Suppressor macrophage (primary cell): ENCODE measurements at places on chromosomes 3 and 15.

DNA sequence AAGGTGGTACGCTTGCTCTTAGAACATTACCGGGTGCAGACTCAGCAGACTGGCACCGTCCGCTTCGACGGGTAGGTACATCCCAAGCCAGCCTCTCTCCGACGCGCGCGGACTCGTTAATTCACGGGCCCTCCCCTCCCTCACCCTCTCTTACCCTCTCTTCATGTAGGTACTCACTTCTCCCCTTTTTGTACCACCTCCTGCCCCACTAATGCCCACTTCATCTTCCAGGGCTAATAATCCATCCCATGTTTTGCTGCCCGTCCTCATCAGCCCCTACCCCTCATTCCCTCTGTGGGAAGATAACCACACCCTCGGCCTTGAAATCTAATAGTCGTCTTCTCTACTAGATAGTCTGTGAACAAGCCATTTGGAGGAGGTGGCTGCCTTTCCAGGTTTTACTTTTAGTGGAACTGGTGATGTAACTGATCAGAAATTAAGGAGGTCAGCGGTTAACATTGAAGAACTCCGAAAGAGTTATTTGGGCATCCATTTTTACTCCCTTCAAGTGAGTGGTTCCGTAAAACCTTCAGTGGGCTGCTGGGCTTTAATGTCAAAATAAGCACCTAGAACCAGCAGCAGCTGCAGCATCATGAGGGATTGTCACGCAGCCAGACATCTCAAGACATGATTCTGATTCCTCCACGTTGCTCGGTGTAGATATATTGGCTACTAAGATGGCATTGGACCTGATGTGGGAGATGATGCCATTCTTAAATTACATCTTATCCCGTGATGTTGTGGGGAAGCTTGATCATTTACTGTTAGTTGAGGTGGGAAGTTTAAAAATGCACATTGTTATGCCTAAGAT is 1.3 kb downstream of the FEM1B start:
- DNase-seq, result peak; percentile 61

- DNase-seq, result no peak
Measured at GRCh38 chr15:32919749-32920414, 202.1 kb downstream of the GREM1 start.

GRCh38 chr15:70186152-70186551 is 88.4 kb upstream of the TLE3 start:
- no peak for DNase-seq

GRCh38 chr3:40691452-40691861 is 166.7 kb downstream of the ZNF621 start:
- peak; percentile 32 for DNase-seq

DNA sequence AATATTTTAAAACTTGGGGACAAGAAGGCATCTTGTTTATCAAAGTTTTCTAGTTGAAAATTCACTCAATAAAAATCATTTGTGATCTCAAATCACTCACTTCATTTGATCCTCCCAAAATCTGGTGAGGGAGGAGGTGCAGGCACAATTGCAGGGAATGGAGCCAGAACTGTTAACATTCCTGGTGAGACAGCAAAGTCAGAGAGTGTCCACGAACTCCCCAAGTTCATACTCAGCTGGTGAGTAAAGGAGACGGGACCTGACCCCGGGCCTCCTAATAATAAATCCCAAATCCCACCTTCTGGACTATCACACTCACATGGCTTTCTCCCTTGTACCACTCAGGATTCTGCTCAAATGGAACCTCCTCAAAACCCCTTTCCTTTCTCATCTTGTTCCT is 252.3 kb upstream of the LRTM1 start:
- DNase-seq, result no peak

GRCh38 chr3:78314327-78314726 is 1274.4 kb downstream of the ROBO2 start:
- no peak for DNase-seq

GRCh38 chr3:184040010-184040409 is 8.5 kb downstream of the HTR3D start:
- peak; percentile 30 for DNase-seq

DNA sequence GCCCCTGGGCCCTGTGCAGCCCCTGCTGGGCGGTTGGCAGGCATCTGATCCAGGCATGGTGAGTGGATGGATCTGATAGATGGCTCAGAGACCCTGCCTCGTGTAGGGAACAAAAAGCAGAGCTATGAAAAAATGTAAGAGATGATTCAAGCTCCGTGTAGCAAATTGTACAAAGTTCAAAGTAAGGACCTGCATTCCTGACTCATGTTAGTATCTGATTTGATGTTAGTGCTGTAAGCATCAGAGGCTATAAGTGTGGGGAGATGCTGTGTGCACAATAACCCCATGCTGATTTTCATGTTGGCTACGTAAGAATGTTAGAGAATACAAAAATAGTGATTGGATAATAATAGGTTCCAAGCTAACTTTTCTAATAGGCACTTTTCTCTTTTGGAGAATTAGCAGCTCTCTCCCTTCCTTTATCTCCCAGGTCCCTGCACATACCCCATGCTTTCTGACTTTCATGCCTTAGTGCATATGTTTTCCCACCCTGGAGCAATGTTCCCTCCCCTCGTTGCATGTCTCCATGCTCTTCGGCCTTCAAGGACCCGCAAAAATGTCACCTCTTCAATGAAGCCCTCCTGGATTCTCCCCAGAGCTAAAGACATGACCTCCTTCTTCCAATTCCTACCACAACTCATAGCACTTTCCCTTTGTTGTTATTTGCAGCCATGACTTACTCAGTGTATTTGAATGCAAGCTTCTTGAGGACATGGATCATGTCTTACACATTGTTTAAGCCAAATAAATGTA is 1.6 kb downstream of the CCR9 start:
- DNase-seq, result no peak

GRCh38 chr3:183252973-183253527 is at the start of gene B3GNT5:
Gene B3GNT5 (plus strand): TSS chr3:183253253. CDS start chr3:183269799, 16,546 bp downstream.
- peak; percentile 65 for DNase-seq

GRCh38 chr15:47366884-47367283 is 350.4 kb upstream of the SEMA6D start:
- DNase-seq, result no peak

DNA sequence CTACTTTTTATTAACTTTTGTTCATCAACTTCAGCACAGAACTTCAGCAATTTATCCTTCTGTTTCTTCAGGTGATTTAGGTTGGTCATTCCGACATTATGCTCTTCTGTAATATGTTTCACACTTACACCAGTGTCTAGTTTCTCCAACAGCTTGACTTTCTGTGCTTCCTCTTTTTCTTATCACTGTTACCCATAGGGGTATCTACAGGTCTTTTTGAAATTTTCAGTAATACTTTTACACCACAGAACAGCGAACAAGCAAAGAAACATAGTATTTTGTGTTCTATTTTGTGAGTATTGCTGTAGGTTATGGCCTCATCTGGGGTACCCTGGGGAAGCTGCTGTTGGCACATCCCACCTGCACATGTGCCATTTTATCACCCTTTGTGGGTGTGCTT is 260.7 kb downstream of the NSUN3 start:
- DNase-seq, result no peak

DNA sequence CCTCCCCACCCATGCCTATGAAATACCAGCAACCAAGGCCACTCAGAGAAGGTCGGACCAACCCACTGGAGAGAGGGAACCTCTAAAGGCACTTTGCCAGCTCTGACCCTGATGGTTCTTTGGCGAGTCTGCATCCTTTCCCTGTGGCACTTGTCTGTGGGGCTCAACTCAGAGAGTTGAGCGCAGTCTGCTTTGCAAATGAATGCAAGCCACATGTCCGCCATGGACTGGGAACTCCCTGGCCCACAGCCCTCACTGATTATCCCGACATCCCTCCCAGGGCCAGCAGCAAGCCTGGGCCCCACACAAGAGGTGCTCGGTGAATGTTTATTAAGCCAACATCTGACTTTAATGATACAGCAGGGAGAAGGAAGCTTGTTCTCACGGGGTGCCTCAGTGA is 55.5 kb upstream of the HES1 start:
- DNase-seq, result no peak

DNA sequence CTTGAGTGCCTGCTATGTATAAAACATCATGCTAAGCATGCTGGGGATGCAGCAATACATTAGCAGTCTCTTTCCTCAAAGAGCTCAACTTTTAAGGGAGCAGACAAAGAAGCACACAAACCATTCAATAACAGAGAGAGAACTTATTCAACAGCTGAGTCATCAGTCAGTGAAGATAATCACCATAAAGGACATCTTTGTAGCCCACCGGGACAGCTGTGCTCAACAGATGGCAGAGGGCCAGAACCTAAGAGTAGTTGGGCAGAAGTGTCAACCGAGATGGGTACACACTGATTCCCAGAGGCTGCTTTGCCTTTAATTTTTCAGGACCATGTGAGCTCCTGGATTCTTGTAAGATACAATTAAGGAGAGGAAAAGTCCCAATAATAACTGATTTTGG is 4.2 kb upstream of the RAB8B start:
- no peak for DNase-seq

DNA sequence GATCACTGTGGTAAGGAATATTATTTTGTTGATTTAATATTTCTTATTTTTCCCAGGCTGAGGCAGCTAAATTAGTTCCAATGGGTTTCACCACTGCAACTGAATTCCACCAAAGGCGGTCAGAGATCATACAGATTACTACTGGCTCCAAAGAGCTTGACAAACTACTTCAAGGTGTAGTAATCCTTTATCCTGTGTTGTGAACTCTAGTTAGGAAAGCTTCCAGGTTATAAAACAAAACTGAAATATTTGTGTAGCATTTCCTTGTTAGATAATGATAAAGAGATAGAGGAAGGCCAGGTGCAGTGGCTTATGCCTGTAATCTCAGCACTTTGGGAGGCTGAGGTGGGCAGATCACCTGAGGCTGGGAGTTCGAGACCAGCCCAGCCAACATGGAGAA is 11.1 kb downstream of the RAD51 start:
- no peak for DNase-seq

- DNase-seq, result peak; percentile 29
Measured at GRCh38 chr3:129554356-129555152, 11.6 kb downstream of the H1-8 start.

GRCh38 chr15:70197945-70198361 is 100.2 kb upstream of the TLE3 start:
- DNase-seq, result no peak

- peak; percentile 60 for DNase-seq
Measured at GRCh38 chr3:152026033-152026556, 152.7 kb downstream of the SUCNR1 start.

GRCh38 chr15:33101036-33101435 is 93.5 kb downstream of the FMN1 start:
- DNase-seq, result no peak

DNA sequence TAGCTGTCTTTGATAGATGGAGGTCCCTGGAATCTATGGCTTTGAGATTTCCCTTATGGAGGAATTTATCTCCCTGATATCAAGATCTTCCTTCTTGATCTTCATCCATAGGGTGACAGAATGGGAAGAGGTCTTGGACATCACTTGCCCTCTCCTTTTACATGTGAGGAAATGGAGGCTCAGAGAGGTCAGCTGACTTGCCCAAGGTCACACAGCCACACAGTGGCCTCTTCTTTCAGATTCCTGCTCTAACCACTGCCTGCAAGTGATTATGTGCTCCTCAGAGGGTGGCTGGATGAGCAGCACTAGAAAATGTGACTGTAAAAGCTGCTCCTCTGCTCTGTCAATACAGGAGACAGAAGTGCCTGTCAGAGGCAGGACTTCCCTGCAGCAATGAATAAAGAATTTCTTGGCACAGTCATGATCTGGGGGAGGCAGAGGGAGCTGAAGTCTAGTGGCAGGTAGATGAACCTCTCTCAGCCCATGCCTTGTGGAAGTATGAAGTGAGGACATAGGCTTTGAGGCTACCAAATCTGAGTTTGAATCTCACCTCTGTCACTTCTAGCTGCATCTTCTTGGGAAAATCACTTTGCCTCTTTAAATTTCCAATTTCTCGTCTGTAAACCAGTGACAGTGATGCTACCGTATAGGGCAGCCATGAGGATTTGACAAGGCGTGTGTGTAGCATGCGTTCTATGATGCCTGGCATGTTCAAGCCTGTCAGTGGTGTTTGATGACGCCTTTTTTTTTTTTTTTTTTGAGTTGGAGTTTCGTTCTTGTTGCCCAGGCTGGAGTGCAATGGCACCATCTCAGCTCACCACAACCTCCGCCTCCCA is 12.0 kb downstream of the SSUH2 start:
- no peak for DNase-seq

- DNase-seq, result no peak
Measured at GRCh38 chr15:35522061-35522460, 23.9 kb downstream of the DPH6 start.

DNA sequence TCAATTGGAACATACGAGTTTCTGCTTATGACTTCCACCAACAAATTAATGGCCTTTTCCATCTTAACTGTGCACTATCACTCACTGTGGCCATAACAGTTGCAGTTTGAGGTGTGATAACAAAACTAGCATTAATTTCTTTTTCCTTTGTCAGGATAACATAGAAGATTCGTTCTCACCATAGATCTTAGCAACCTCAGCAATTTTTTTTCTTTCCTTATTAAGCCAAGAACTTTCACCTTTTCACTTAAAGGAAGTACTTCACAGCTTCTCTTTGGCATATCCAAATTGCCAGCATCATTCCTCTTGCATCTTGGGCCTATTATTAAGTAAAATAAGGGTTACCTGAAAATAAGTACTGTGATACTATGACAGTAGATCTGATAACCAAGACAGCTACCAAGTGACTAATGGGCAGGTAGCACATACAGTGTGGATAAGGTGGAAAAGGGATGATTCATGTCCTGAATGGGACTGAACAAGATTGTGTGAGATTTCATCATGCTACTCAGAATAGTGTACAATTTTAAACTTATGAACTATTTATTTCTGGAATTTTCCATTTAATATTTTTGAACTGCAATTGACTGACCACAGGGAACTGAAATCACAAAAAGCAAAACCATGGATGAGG is 46.6 kb downstream of the CEP70 start:
- DNase-seq, result no peak

GRCh38 chr3:23712656-23713559 is 92.8 kb upstream of the UBE2E1 start:
- no peak for DNase-seq

GRCh38 chr3:56123487-56123886 is 344.8 kb downstream of the ERC2 start:
- no peak for DNase-seq

GRCh38 chr3:61323094-61323493 is 71.8 kb upstream of the FHIT start:
- no peak for DNase-seq

GRCh38 chr3:99850608-99851007 is 32.9 kb downstream of the CMSS1 start:
- peak; percentile 17 for DNase-seq

GRCh38 chr3:154250291-154250690 is 74.0 kb downstream of the DHX36 start:
- no peak for DNase-seq

DNA sequence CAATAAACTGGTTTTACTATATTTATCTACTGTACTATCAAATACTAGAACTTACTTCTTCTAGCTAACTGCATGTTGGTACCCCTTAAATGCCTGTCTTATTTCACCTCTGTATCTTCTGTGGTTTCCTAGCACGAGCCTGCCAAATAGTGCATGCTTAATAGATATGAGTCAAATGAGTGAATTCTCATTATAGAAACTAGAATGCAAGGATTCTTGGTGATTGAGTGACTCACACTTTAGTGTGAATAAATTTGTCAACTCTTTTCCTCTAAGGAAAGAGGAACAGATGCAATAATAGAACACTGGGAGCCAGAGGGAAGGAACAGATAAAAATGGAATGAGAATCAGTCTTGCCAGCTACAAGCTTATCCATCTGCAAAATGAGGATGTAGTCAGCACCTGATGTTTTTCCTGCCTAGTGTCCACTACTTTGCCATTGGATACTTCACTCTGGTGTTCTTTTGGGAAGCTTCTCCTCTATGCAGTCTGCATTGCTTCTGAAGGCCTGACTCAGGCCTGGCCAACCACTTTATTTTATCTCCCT is 189.1 kb upstream of the CADPS start:
- no peak for DNase-seq
